ENCODE measurements at places on chromosomes 12 and 14.

- DNase-seq, result no peak
These were observed 544.2 kb downstream of the FOXG1 start for GRCh38 chr14:29310757-29311156.

GRCh38 chr12:6452245-6452943 lies 552 bp downstream of the TAPBPL start:
- no peak for DNase-seq

DNA sequence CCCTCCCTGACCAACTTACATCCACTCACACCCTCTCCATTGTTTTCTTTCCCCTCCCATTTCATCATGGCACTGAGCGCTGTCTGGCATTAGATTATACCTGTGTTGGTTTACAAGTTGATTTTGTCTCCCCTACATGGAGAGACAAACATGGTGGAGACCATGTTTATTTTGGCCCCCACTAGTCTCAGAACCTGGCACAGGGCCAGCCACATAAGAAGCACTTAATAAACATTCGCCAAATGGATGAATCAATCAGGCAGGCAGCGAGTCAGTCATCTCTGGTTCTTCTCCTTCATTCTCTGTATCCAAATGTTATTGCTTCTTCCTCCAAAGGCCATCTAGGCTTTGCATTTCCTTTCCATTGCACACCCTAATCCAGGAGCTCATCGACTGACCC lies 177.4 kb downstream of the DPF3 start:
- DNase-seq, result no peak

DNA sequence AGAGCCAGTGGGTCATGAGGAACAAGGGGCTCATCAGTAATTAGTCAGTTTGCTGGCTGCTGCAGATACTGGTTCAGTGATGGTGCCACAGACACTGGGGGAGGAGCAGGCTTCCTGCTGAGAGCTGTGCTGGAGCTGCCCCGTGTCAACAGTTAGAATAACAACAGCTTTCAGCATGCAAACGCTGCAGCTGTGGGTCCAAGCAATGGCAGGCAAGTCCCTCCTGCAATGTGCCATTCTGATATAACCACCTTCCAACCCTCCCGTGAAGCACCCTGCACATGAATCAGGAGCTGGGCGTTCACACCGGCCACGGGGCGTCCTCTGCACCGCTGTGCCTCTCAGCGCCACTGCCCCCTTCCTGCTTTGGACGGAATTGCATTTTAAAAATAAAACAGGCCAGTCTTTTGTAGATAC lies 258.4 kb upstream of the SFSWAP start:
- DNase-seq, result no peak

DNA sequence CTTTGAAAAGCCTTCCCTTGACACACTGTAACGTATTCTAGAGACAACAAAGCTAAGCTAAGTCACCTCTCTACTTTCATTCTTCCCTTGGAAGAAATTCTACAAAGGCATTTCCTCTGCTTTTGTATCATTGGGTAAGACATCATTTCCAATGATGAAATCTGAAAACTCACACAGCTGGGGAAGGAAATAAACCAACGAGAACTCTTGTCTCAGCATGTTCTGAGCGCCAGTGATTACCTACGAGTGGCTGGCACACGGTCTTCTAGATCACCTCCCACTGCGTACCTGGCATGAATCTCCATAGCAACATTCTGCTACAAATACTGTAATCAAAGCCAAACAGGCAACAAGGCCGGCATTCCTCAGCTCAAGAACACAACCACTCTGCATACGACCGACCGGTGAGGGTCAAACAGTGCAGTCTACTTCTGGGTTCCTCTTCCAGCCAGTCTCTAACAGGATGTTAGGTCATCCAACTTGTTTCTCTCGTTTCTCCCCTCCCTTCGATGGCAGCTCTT lies 7.6 kb downstream of the VPS37B start:
- DNase-seq, result no peak

Data from stimulated activated CD8-positive, alpha-beta memory T cell treated with anti-CD3 and anti-CD28 coated beads, Interleukin-7, amount 100 ng/mL, for 1 hour (primary cell).